ENCODE measurements at places on chromosomes 6 and 20.

- peak; percentile 44 for DNase-seq
Observed at GRCh38 chr6:147651249-147652063, 143.0 kb downstream of the SAMD5 start.

DNA sequence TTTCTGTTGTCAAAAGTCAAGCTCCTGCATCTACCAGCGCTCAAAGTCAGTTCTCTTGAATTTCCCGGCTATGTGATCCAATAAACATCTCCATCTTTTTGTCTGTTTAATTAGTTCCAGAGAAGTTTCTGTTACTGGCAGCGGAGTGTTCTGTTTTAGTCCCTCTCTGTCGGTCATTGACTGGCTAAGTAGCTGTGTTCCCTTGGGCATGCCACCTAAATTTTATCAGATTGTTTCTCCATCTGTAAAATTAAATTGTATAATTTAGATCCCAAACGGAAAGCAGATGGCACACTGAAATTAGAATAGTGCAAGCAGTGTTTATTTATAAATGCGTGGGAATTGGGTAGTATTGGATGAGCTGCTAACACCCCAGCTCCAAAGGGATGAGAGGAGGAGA is 29.7 kb upstream of the PRL start:
- DNase-seq: no peak

- peak; percentile 26 for DNase-seq
Observed at GRCh38 chr6:2225422-2226392, 19.7 kb downstream of the GMDS start.

DNA sequence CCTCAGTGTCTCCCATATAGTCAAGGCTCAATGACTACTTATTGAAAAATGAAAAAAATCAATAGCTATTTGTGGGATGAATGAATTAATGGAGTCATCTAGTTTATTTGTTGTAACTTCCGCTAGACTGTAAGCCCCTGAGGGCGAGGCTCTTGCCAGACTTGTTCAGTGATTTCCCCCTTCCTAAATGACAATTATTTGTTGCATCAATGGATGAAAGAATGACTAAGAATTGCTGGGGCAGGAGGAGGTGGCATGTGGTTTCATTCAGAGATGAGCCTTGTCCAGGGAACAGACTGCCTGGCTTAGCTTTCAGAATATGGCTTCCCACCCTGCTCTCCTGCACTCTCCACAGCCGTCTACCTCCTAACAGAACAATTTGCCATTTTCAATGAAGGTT is 1.1 kb upstream of the PRELID3B start:
- DNase-seq: no peak

DNA sequence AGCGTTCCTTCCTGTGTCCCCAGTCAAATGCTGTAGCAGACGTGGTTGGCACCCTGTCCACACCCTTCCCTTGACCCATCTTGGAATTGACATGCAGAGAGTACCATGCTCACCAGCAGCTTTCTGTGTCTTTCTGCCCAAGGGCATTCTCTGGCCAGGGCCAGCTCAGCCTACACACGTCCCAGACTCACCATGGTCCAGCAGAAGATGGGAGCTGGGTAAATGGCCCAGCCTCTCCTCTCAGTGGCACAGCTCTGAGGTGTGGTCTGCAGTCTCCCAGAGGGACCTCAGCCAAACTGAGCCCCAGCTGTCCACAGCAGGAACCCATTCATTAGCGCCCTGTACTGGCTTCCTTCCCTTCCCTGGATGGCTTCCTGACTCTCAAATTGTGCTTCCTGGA is 31.1 kb upstream of the BLCAP start:
- no peak for DNase-seq

DNA sequence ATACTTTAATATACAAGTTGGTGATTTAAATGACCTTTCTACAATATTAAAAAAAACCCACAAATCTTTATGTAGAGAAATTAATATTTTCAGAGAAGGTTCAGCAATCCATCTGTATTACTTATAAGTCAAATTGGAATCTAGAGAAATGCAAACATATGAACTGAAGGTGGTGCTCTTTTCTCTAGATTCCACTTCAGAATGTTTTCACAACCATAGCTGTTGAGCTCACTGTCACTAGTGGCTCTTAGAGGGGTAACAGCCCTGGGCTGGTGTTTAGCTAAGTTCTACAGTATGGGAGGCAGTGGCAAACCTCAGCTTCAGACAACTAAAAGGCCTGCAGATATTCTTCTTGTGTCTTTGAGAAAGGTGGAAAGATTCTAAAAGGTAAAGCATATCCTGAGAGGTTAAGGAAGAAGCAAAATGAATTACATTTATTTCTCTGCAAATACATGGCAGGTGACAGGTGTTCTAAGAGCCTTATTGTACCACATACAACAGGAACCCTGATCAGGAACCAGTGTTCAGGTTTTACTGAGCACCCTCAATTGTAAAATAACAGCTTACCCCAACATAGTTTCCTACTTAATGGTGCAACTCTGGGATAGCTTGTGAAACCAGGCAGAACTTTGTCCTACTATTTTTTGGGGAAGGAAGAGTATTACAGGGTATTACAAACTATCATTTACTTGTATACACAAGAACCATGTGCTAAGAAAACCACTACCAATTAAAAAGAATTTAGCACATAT is 56.6 kb upstream of the SAMHD1 start:
- peak; percentile 9 for DNase-seq

DNA sequence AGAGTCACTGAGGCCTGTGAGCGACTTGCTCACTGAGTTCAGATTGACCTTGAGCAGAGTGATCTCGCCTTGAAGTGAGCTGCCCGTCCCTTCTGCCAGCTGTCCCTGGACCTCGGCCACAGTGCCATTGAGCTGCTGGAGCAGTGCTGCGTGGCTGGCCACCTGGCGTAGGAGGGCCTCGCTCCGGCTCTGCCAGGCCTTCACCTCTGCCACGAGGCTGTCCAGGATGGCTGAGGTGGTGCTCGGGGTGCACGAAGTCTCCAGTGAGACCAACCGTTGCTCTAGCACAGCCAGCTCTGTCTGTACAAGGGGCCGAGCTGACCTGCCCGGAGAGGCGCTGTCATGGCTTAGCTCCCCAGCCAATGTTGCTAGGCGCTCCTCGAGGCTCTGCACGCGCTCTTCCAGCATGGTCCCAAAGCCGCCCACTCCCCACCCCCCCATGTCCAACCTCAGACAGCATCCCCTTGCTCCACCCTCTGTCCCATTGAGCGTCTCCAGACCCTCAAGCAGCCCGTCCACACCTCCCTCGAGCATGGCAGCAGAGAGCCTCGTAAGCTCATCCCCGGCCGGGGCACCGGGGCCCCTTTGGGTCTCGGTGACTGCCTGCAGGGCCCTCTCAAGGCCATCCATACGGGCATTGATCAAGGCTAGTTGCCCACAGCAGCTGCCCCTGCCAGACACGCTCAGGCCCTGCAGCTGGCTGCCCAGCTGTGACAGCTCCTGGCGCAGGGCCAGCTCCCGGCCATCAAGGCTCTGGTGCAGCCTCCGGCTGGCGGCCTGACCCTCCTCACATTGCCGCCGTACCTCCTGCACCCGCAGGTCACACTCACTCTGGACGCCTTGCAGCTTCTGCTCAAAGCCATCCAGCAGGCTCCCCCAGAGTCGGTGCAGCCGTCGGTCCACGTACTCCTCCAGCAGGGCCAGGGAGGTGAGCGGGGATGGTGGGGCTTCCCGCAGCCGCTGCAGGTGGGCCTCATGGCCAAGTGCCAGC is 4.6 kb downstream of the EMILIN3 start:
- no peak for DNase-seq

- peak; percentile 70 for DNase-seq
Observed at GRCh38 chr20:24798930-24799705, 150.0 kb upstream of the CST7 start.

DNA sequence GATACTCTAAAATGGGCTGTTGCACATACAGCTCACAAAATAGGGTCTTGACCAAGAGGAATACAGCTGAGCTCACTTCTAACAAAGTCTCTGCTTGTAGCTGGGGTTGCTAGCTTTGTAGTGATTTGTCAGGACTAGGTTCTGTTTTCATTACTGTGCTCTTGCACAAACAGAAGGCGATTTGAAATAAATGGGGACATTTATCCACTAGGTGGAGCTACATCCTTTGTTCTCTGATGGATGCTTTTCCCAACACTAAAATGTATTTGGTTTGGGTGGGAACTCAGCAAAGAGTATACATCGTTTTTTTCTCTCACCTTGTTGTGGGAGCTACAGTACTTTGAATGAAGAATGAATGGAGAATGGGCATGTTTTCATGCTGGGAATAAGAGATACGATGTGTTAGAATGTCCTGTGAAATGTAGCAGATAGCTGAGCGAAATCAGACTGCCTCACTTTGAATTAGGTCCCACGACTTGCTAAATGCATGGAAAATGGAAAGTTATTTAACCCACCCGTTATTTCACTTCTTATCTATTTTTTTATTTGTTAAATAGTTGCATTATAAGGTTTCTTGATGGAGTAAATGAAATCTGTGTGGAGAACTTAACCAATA is 494.7 kb upstream of the MAP3K7 start:
- peak; percentile 56 for DNase-seq

DNA sequence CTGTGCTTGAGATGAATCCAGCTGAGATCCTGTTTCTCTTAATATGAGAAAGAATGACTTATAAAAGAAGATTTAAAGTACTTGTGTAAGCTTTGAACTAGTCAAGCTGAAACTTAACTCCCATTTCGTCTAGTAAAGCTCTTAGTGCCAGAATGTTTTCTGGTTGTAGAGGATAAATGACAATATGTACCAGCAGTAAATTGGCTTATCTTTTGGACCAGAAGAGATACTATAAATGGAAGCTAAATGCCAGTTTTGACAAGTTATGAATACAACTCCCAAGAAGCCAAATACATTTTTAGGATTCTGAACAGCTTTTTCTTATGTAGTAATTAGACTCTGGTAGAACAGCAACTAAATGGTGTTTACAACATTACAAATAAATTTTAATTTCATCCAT is 608.7 kb downstream of the EYS start:
- no peak for DNase-seq

- DNase-seq: no peak
Observed at GRCh38 chr6:22732176-22732970, 163.0 kb downstream of the HDGFL1 start.

DNA sequence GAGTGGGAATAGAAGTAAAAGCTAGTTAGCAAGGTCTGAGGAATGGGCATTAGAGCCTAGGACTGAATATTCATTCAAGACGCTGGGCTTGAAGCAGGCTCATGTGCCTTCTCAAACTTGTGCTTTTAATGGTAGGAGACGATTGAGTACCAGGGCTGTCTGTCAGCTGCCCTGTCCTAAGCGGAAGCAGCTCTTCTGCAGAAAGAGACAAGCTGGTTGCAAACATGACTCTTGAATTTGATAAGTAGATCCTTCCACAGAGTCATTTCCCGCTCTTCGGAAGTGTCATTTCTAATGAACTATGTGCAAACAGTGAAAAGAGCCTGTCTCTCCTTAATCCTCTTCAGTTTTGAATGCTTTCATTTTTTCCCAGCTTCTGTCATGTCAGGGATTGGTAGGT is 176.4 kb downstream of the TFAP2B start:
- no peak for DNase-seq

DNA sequence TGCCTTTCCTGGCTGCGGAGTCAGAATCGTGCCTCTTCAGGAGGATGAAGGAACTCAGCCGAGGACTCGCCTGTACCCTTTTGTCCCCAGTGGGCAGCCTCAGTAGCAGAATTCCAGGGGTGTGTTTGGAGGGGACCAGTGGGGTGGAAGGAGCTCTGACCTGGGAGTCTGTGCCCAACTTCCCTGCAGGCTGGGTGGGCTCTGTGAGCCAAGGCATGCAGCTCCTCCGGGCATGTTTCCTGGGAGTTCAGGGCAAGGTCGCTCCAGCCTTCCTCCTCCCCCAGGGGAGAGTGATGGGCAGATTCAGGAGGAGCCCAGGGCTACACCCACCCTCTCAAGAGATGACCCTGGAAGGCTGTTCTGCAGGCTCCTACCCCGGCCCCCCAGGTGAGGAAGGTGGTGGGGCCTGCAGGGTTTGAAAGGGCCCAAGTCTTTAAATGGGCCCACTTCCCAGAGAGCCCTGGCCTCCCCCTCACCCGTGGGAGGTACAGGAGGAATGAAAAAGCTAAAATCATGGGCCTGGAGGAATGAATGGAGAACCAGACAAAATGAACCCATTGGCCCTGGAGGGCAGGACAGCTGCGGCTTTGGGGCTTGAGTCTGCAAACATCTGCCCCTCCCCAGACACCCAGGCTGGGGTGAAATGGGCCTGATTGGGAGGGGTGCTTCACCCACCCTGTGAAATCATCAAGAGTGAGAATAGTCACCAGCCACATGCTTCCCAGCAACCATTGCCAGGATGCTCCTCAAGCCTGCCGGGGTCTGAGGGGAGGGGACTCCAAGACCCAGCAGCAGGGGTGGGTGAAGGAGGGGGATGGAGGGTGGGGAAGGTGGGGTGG is 77.6 kb upstream of the PMEPA1 start:
- no peak for DNase-seq

GRCh38 chr20:36274181-36274841 is 31.8 kb upstream of the DLGAP4 start:
- DNase-seq: no peak

- no peak for DNase-seq
Observed at GRCh38 chr20:19652591-19653026, 105.4 kb upstream of the RIN2 start.

GRCh38 chr6:141303907-141304306 is 828.8 kb upstream of the GJE1 start:
- DNase-seq: no peak

DNA sequence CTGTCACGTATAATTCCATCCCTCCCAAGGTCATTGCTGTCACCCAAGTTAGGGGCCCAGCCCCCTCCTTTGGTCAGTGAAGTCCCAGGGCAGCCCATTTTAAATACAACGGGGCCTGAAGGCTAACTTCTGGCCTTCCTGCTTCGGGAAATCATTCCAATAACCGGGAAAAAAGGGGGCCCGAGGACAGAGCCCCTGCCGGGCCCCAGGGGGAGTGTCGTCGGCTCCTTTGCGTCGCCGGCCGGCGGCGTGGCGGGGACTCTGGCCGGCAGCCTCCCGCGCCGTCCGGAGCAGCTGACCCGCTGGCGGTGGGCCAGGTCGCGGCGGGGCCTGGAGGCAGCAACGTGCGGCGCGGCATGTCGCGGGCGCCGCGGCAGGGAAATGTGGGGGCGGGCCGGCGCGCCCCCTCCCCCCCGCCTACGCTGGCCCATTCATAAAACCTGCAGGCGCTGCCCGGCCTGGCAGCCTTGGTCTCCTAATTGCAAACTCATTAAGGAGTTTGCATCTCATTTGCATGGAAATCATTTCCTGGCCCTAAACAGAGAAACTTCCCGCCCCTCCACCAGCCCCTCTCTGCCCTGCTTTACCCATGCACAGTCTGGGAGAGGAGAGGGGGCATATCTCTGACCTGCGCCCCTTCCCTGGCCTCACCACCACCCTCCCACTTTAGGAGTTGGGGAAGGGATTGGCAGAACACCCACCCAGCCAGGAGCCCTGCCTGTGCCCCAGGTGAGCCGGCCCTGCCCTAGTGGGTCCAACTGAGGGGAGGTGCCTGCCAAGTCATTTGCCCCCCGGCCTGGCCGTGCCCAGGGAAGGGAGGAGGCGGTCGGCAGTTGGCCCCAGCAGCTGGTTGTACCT is 50.7 kb downstream of the MRPL14 start:
- DNase-seq: no peak

DNA sequence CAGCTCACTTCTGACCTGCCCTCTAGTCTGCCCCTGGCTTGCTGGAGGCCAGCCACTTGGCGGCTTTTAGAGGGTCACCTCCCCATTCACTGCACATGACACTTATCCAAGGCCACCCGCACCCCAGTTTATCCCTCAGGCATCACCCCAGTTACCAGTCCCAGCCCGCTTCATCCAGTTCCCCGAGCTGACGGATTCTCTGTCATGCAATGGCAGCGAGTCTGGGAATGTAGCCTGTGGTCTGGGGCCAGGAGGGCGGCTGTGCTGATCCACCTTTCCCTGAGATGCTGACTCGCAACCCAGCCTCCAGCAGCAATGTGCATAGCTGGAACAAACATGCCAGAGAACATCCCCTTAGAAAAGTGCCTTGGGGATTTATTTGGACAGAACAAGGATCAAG is 25.8 kb downstream of the SYNDIG1 start:
- no peak for DNase-seq

GRCh38 chr6:165092881-165093595 is 216.4 kb downstream of the C6orf118 start:
- no peak for DNase-seq

All from fibroblast of upper back skin (primary cell).